ENCODE measurements at places on chromosomes 13 and 19.

- H3K4me1 ChIP-seq: peaks cover 49% of the 10 kb centered on the region
- no peak overlapping the region for H3K27ac ChIP-seq
- H3K27me3 ChIP-seq: peaks cover 19% of the 10 kb centered on the region
- H3K36me3 ChIP-seq: no peaks in the 10 kb centered on the region
- DNase-seq: no peak
Observed at GRCh38 chr19:29290853-29291252, 77.9 kb upstream of the UQCRFS1 start.

GRCh38 chr19:55156202-55157063 is 1.1 kb downstream of the TNNI3 start:
- H3K27me3 ChIP-seq: peaks cover 58% of the 10 kb centered on the region
- H3K27ac ChIP-seq: no peak overlapping the region
- DNase-seq: peak; percentile 93
- H3K4me1 ChIP-seq: peaks cover 23% of the 10 kb centered on the region
- H3K36me3 ChIP-seq: peaks cover 10% of the 10 kb centered on the region
- H3K4me3 ChIP-seq: peak overlapping the region; percentile 83

DNA sequence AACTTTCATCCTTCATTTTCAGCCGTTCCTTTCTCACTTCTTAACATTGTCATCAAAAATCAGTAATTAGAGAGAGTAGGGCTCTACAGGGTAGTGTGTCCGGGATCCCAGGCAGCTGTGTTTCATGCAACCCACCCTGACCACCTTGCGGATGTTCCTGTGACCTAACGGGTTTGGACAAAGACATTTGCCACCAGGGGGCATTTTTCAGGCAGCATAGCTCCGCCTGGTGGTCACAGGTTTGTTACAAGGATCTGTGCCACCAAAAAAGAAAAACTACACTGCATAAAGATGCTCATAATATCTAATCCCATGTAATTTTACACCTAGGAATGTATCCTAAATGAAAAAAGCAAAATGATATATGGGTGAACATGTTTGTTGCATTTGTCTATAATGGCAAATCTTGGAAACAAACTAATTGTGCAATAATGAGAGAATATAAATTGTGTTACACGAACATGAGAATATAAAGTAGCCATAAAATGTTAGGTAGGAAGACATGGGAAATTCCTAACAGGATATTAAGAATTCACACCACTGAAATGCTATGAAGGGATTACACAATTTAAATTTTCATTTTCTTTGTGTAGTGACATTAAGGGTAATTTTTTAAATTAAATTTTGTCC is 123.0 kb downstream of the SLC7A1 start:
- DNase-seq: peak; percentile 71
- H3K36me3 ChIP-seq: no peaks in the 10 kb centered on the region
- H3K27ac ChIP-seq: no peak overlapping the region

- H3K36me3 ChIP-seq: no peaks in the 10 kb centered on the region
- peaks cover 7% of the 10 kb centered on the region for H3K27me3 ChIP-seq
- no peak for DNase-seq
- no peak overlapping the region for H3K4me3 ChIP-seq
Observed at GRCh38 chr13:50168786-50169185, 153.5 kb downstream of the KCNRG start.

DNA sequence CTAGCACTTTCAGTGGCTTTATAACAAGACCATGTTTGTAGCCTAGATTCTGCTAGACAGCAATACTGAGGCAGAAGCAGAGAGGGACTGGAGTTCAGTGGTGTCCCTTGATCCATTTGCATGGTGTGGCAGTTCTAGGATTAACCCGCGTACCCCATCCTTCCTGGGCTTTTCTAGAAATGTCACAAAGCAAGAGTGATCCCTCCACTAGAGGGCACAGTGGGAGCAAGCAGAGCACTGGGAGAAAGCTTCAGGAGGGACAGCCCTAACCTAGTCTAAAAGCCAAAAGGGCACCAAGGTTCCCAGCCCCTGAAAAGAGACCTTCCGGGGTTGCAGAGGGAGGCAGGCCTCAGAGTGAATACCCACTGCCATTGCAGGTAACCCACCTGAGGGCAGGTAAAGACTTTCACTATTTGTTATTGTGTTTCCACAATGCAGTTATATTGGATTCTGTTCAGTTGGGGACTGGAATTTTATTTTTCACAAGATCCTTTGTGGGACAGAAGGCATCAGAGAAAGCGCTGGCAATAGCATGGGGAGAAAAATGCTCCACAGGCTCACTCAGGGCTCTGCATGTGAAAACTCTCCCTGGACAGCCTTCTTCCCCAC is 170.6 kb downstream of the FLT1 start:
- peaks cover 58% of the 10 kb centered on the region for H3K4me1 ChIP-seq
- peaks cover 10% of the 10 kb centered on the region for H3K27me3 ChIP-seq
- H3K27ac ChIP-seq: no peak overlapping the region
- DNase-seq: peak; percentile 67

GRCh38 chr19:18233224-18233825 is 7.1 kb upstream of the PDE4C start:
- no peak overlapping the region for H3K4me3 ChIP-seq
- H3K4me1 ChIP-seq: peaks cover 21% of the 10 kb centered on the region
- peaks cover 54% of the 10 kb centered on the region for H3K27me3 ChIP-seq

- H3K27me3 ChIP-seq: no peaks in the 10 kb centered on the region
- peak overlapping the region; percentile 77 for H3K27ac ChIP-seq
- H3K36me3 ChIP-seq: no peaks in the 10 kb centered on the region
- no peak overlapping the region for H3K4me3 ChIP-seq
- no peak for DNase-seq
Observed at GRCh38 chr13:59483501-59484145, 680.1 kb downstream of the DIAPH3 start.
